ENCODE measurements at places on chromosomes 13 and 19.

GRCh38 chr13:57408312-57408711, 223.2 kb upstream of the PCDH17 start:
- no peaks in the 10 kb centered on the region for H3K36me3 ChIP-seq
- H3K4me1 ChIP-seq = no peaks in the 10 kb centered on the region
- DNase-seq = no peak
- no peak overlapping the region for H3K4me3 ChIP-seq

- H3K27me3 ChIP-seq = no peaks in the 10 kb centered on the region
- peak overlapping the region; percentile 80 for H3K27ac ChIP-seq
- H3K36me3 ChIP-seq = no peaks in the 10 kb centered on the region
- no peak for DNase-seq
Measured at GRCh38 chr19:33301900-33302174, 497 bp downstream of the CEBPA start.

DNA sequence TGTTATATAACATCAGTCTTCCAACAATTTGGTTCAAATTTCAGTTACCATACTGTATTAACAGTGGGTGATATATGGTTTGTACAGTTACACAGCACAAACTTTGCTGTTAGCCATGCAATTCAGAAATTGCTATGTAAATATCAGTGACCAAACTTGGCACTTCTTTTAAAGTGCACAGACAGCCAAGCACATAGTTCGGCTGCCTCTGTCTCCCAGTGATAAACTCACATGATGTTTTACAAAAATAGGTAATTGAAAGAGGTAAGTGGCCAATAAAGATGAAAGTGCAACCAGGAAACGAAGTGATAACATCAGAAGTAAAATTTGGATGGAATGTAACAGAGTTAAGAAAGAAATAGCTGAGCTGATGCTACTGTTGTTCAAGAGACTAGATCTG, 143.9 kb downstream of the PCDH9 start:
- no peaks in the 10 kb centered on the region for H3K36me3 ChIP-seq
- H3K27me3 ChIP-seq = no peaks in the 10 kb centered on the region
- no peak overlapping the region for H3K27ac ChIP-seq

- DNase-seq = no peak
- H3K4me3 ChIP-seq = no peak overlapping the region
- H3K27me3 ChIP-seq = no peaks in the 10 kb centered on the region
- no peaks in the 10 kb centered on the region for H3K4me1 ChIP-seq
Measured at GRCh38 chr13:91704398-91704797, 306.0 kb downstream of the GPC5 start.

DNA sequence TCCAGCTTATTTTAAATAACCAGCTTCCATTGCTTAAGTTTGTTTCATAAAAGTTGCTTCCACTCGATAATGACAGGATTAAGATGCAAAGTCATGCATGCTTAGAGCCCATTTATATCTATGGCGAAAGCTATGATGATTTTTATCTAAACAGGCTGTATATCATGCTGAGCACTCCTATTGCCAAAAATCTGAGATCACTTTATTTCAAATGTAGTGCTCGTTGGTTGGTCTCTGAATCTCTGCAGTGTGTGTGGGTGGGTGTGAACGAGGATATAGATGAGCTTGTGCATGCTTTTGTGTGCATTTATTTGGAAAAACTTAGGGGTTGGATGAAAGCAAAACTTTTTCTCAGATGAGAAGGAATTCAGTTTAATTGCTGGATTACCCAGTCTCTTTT, 27.0 kb upstream of the ARGLU1 start:
- no peaks in the 10 kb centered on the region for H3K27me3 ChIP-seq
- peaks cover 3% of the 10 kb centered on the region for H3K4me1 ChIP-seq
- H3K36me3 ChIP-seq = no peaks in the 10 kb centered on the region
- no peak overlapping the region for H3K27ac ChIP-seq

Measured in lung (tissue), 17 donors.